ENCODE measurements at places on chromosomes 2 and 18. TPM values are rescaled to one million over a fixed set of nuclear protein-coding genes. Genes with fewer than 3 reads are reported as not detected.

The STARD7 gene
- total RNA-seq, result 163 TPM

The ZSWIM2 gene
- total RNA-seq, result not detected

The ACMSD gene
- not detected for total RNA-seq

The NAT8 gene
- total RNA-seq, result not detected

The LCT gene
- total RNA-seq, result under 0.01 TPM

DNA sequence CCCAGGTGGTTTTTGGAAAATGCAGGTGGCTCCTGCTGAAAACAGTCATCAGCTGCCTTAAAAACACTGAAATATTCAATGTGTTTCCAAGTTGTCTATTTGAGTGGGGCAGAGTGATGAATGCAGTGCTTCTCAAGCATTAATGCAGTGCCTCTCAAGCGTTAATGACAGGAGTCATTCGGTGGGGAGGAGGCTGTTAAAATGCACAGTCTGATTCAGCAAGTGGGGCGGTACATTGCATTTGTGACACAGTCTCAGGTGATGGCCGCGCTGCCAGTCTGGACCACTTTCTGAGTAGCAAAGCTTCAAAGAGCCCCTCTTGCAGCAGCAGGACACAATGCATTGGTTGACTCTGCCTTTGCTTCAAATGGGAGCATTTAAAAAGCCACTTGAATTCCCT is 231.4 kb upstream of the RGPD4 start:
- DNase-seq, result no peak
- no peaks in the 10 kb centered on the region for H3K27me3 ChIP-seq
- H3K4me3 ChIP-seq, result peak overlapping the region; percentile 1
- no peaks in the 10 kb centered on the region for H3K36me3 ChIP-seq

- DNase-seq, result no peak
- H3K27me3 ChIP-seq, result no peaks in the 10 kb centered on the region
- no peak overlapping the region for H3K27ac ChIP-seq
- peaks cover 2% of the 10 kb centered on the region for H3K4me1 ChIP-seq
- H3K4me3 ChIP-seq, result no peak overlapping the region
Observed at GRCh38 chr2:235449568-235449967, 44.3 kb upstream of the AGAP1 start.

- DNase-seq, result no peak
- no peak overlapping the region for H3K27ac ChIP-seq
- H3K4me3 ChIP-seq, result no peak overlapping the region
- H3K4me1 ChIP-seq, result no peaks in the 10 kb centered on the region
Observed at GRCh38 chr2:146220957-146221356, 1623.9 kb upstream of the ACVR2A start.

DNA sequence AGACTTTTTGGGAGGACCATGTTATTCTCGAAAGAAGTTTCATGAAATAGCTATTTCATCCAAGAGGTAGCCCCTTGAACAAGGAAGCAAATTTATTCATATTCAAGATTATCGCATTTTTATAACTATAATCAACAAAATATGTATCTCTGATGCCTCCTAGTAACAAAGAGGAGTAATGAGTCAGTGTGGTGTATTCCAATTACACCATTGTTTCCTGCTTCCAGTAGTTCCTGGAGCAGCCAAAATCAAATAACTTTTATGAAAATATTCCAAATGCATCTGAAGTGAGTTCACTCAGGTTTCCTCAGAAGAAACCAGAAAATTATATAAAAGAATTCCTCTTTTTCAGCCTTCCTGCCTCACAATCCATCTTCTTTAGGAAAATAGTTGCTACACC is 43.0 kb downstream of the ANKRD36B start:
- no peak for DNase-seq
- peaks cover 4% of the 10 kb centered on the region for H3K36me3 ChIP-seq
- no peaks in the 10 kb centered on the region for H3K27me3 ChIP-seq
- no peaks in the 10 kb centered on the region for H3K4me1 ChIP-seq

- H3K4me1 ChIP-seq, result no peaks in the 10 kb centered on the region
- no peaks in the 10 kb centered on the region for H3K36me3 ChIP-seq
- no peak for DNase-seq
- no peaks in the 10 kb centered on the region for H3K27me3 ChIP-seq
Observed at GRCh38 chr2:2703762-2704427, 372.8 kb upstream of the MYT1L start.

DNA sequence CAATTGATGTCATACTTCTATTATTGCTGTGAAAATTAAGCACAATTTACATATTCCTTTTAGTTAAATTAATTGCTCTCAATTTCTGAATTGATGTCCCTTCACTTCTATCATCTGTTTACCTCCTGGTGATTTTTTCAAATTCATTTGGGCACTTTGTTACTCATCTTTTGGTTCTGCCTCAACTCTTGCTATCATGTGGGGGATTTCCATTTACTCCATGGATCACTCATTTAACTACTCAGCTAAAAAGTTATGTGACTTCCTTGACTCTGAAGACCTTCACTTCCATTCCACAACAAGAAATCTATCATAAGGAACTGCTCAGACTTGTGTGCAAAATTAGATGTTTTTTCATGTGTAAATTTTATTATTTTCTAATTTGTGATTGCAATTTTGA is 126.2 kb downstream of the EHBP1 start:
- DNase-seq, result no peak
- no peaks in the 10 kb centered on the region for H3K27me3 ChIP-seq
- peaks cover under 1% of the 10 kb centered on the region for H3K4me1 ChIP-seq
- no peak overlapping the region for H3K4me3 ChIP-seq
- peaks cover 37% of the 10 kb centered on the region for H3K36me3 ChIP-seq

DNA sequence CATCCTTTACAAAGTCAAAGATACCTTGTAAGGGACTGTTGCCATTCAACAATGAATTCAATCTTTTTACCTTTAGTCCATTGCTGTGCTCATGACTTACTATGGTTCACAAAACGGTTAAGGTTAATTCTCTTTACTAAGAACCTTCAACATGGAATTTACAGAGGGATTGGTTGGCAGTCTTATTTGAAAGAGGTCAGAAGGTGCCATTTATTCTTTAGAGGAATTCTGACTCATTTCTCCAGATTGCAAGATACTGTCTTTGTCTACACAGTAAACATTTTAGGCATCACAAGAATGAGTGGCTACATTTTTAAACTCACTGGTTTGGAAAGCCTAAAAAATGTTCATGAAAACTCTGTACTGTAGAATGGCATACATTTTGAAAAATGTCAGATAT is 17.4 kb downstream of the KCNH7 start:
- no peaks in the 10 kb centered on the region for H3K27me3 ChIP-seq
- no peaks in the 10 kb centered on the region for H3K36me3 ChIP-seq
- no peaks in the 10 kb centered on the region for H3K4me1 ChIP-seq
- peak; percentile 3 for DNase-seq
- H3K27ac ChIP-seq, result no peak overlapping the region

GRCh38 chr2:30705711-30706533 is 101.3 kb downstream of the CAPN13 start:
- no peaks in the 10 kb centered on the region for H3K4me1 ChIP-seq
- H3K27ac ChIP-seq, result no peak overlapping the region
- no peak overlapping the region for H3K4me3 ChIP-seq

GRCh38 chr2:224671731-224672130 is 44.4 kb downstream of the CCDC195 start:
- DNase-seq, result no peak
- no peaks in the 10 kb centered on the region for H3K36me3 ChIP-seq
- H3K4me3 ChIP-seq, result no peak overlapping the region
- no peaks in the 10 kb centered on the region for H3K4me1 ChIP-seq

DNA sequence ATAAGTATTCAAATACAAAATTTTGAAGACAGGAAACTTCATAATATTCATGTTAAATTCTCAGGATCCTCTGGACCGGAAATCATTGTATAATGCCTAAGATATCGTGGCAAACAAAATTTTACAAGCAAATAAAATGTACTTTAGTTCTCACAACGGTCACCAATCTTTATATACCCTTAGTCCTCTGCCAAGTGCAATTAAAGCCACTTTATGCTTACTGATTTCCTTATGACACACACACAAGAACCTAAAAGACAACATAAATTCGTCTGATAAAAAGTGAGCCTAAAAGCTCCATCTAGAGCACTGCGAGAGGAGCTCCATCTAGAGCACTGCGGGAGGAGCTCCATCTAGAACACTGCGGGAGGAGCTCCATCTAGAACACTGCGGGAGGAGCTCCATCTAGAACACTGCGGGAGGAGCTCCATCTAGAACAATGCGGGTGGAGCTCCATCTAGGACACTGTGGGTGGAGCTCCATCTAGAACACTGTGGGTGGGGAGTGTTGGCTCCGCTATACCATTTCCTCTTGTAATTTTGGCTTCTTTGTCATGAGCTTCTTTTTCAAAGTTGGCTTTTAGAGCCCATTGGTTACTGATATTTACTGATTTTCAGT is 15.9 kb downstream of the ATP8B1 start:
- H3K36me3 ChIP-seq, result no peaks in the 10 kb centered on the region
- peaks cover 57% of the 10 kb centered on the region for H3K4me1 ChIP-seq
- no peak for DNase-seq

DNA sequence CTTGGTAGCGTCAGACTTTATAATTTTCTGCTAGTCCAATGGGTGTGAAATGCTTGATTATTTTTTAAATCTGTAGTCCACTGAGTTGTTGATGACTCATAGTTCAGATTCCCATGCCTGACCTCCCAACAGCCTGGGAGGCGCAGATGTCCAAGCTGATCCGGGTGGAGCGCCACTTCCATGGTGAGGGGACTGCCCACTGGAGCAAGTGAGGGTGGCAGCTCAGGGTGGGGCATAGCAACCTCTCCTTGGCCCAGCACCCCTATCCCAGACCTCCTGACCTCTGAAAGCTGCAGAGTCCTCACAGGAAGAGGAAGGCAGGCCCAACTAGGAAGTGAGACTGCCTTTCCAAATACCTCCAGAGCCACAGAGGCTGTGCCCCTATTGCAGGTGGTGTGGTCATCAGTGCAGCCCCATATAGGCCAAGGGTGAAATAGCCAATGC is 4.4 kb downstream of the MAL start:
- no peak overlapping the region for H3K27ac ChIP-seq
- peaks cover 50% of the 10 kb centered on the region for H3K27me3 ChIP-seq
- H3K4me3 ChIP-seq, result no peak overlapping the region
- peak; percentile 76 for DNase-seq
- no peaks in the 10 kb centered on the region for H3K4me1 ChIP-seq
- H3K36me3 ChIP-seq, result no peaks in the 10 kb centered on the region

DNA sequence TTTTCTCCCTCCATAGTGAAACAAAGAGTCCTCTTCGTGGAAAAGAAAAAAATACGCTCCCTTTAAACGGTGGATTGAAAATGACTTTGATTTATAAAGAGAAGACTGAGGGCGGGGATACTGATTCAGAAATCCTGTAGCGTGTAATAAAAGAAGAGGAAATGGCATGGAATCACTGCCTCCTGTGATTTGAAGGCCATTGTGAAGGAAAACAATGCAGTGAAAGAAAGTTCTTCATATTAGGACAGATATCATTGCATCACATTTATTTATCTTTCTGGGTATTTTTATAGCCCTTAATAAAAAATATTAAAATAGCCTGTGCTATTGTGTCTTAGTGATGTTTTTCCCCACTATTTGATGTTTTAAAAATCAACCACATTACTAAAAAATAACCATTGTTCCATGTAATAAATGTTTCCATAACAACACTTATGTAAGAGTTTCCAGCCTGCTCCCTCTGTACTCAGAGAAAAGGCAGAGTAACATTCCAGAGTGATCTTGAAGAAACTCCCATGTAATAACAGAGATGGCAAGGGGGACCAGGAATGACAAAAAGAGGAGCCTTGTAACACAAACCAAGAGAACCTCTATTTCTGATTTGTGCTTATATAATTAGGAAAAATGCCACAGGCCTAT is 8.0 kb downstream of the MRPL33 start:
- H3K36me3 ChIP-seq, result peaks cover 40% of the 10 kb centered on the region
- DNase-seq, result no peak
- no peak overlapping the region for H3K4me3 ChIP-seq
- H3K4me1 ChIP-seq, result peaks cover 3% of the 10 kb centered on the region
- H3K27ac ChIP-seq, result no peak overlapping the region

DNA sequence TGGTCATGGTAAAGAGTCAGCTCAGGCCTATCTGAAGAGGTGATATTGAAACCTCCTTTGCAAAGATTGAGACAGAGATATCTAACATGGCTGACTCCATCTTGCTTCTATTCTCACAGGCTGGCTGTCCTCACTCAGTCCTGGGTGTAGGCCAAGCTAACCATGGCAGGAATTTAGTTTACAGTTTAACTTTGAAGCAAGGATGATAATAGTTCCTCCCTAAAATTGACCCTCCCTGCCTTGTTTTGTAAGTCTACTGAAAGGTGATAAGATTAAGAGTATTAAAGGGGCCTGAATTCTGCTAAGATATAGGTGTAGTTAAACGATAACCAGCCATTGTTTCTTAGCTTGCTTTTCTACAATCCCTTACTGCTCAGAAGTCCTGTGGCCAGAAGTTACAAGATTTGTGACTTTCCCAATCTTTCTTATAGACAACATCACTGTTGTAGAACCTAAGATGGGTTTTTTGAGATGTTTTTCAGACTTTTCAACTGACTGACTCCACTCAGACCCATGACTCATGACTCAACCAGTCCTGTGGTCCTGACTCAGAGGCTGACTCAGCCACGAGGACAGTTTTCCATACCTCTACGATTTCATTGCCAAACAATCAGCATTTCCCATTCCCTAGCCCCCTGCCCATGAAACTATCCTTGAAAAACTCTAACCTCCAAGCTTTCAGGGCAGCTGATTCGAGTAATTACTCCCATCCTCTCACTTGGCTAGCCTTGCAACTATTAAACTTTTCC is 195.7 kb upstream of the SESTD1 start:
- peaks cover 16% of the 10 kb centered on the region for H3K4me1 ChIP-seq
- H3K36me3 ChIP-seq, result no peaks in the 10 kb centered on the region
- H3K27ac ChIP-seq, result peak overlapping the region; percentile 93
- no peaks in the 10 kb centered on the region for H3K27me3 ChIP-seq
- peak overlapping the region; percentile 4 for H3K4me3 ChIP-seq

GRCh38 chr2:53477517-53477916 is 290.1 kb upstream of the CHAC2 start:
- H3K36me3 ChIP-seq, result no peaks in the 10 kb centered on the region
- DNase-seq, result no peak
- no peaks in the 10 kb centered on the region for H3K27me3 ChIP-seq

GRCh38 chr2:143686585-143687164 is 557.5 kb downstream of the ARHGAP15 start:
- no peaks in the 10 kb centered on the region for H3K27me3 ChIP-seq
- H3K36me3 ChIP-seq, result no peaks in the 10 kb centered on the region
- H3K4me3 ChIP-seq, result no peak overlapping the region
- no peak overlapping the region for H3K27ac ChIP-seq
- H3K4me1 ChIP-seq, result no peaks in the 10 kb centered on the region

Data from osteoblast (primary cell).